ENCODE measurements at places on chromosomes 6 and 20. TPM values are rescaled to one million over a fixed set of nuclear protein-coding genes. Genes with fewer than 3 reads are reported as not detected.

Gene COL20A1
- not detected for total RNA-seq

GRCh38 chr20:2692036-2692885 is at the start of gene EBF4:
Gene EBF4 (plus strand): TSS chr20:2692780. CDS start chr20:2693646, 866 bp downstream.
- H3K36me3 ChIP-seq, result no peaks in the 10 kb centered on the region
- peaks cover 10% of the 10 kb centered on the region for H3K27me3 ChIP-seq
- no peak within 1 kb of the TSS for H3K4me3 ChIP-seq
- H3K4me1 ChIP-seq, result no peaks in the 10 kb centered on the region
- DNase-seq, result no peak

DNA sequence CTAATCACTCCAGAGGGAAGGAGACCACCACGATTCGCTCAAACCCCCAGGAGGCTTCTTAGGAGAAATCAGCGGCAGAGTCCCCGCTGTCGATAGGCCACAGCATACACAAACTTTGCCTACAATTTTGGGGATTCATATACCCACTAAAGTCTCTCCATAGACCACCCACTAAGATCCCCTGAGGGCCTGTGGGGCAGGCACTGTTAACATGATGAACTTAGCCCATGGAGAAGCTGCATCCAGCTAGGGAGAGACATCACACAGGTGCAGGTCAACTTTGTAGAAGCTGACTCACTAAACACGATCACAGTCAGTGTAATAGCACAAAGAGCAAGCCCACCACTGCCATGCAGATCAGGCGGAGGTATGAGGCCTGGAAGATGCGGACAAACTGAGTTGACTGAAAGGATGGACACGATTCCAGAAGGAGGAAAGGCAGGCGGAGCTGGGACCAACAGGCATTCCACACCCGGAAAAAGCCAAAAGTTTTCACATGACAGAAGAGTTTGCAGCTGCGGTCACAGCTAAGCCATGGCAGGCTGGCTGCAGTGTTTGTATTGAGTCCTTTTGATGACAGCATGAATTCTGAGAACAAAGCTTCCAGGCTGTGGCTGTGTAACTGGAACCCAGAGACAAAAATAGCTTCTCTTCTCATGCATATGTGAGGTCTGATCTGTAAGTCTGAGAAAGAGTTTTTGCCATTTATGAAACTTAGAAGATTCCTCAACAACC is 75.7 kb upstream of the QKI start:
- no peaks in the 10 kb centered on the region for H3K36me3 ChIP-seq
- H3K4me1 ChIP-seq, result no peaks in the 10 kb centered on the region
- H3K27ac ChIP-seq, result no peak overlapping the region
- no peak for DNase-seq
- H3K27me3 ChIP-seq, result no peaks in the 10 kb centered on the region

Gene BTN1A1
- 1.1 TPM for total RNA-seq

GRCh38 chr6:110180228-110181008 is at the start of gene CDC40:
Gene CDC40 (plus strand): TSS chr6:110180427. CDS start chr6:110180445, 18 bp downstream.
- H3K27ac ChIP-seq, result peak within 1 kb of the TSS; percentile 77
- peaks cover 2% of the 10 kb centered on the region for H3K4me1 ChIP-seq
- H3K4me3 ChIP-seq, result peak within 1 kb of the TSS; percentile 83
- H3K27me3 ChIP-seq, result no peaks in the 10 kb centered on the region

Gene FKBP1C
- 1.5 TPM for total RNA-seq

DNA sequence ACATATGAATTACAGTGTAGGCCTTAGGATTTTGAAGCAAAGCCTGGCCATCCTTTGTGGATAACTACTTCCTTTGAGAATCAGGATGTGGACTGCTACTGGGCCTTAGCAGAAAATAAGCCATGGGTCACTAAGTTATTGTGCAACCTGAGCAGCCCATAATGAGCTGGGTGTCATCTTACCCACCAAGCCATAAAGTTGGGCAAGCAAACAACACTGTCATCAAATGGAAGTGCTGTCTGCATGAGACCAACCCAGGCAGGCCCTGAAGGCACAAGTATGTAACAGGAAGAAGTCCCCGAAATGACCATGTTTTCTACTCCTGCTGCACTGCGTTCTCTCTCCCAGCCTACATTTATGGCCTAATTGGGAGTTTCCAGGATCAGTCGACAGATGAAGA is 205.6 kb upstream of the GGTLC1 start:
- no peaks in the 10 kb centered on the region for H3K36me3 ChIP-seq
- H3K4me1 ChIP-seq, result no peaks in the 10 kb centered on the region
- no peak for DNase-seq
- no peak overlapping the region for H3K4me3 ChIP-seq
- no peaks in the 10 kb centered on the region for H3K27me3 ChIP-seq

DNA sequence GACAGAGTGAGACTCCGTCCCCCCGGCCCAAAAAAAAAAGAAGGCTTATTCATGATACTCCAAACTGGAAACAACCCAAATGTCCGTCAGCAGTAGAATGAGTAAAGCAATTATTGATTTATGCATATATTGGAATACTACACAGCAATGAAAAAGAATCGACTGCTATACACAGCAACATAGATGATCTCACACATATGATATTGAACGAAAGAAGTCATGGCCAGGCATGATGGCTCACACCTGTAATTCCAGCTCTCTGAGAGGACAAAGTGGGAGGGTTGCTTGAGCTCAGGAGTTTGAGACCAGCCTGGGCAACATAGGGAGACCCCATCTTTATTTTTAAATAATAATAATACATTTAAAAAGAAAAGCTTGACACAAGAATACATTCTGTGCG is 28.5 kb downstream of the BCAS4 start:
- peaks cover 9% of the 10 kb centered on the region for H3K36me3 ChIP-seq
- DNase-seq, result no peak
- no peaks in the 10 kb centered on the region for H3K27me3 ChIP-seq
- peaks cover 44% of the 10 kb centered on the region for H3K4me1 ChIP-seq
- no peak overlapping the region for H3K4me3 ChIP-seq

DNA sequence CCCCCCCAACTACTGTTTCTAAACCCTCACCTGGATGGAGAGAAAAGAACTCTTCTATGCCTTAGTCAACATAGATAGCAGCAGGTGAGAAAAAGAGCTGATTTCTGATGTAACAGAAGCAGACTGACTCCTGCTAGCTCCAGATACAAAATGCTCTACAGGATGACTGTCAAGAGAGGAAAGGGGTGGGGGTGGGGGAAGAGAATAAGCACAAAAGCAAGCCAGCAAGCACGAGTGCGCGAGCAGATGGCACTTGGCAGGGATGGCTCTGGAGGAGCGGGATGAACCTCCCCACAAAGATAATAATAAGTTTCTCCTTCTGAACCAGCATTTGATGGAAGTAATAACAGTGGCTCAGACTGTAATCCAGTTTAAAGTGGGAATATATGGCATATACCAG is 45.6 kb upstream of the SPDEF start:
- peaks cover 18% of the 10 kb centered on the region for H3K36me3 ChIP-seq
- H3K4me1 ChIP-seq, result no peaks in the 10 kb centered on the region
- no peak overlapping the region for H3K27ac ChIP-seq
- no peak overlapping the region for H3K4me3 ChIP-seq
- DNase-seq, result no peak

Gene PPP1R11
- 28.8 TPM for total RNA-seq

Gene CDH22
- total RNA-seq, result not detected

Gene VGLL2
- not detected for total RNA-seq

- no peaks in the 10 kb centered on the region for H3K4me1 ChIP-seq
- H3K4me3 ChIP-seq, result no peak overlapping the region
- no peak overlapping the region for H3K27ac ChIP-seq
- peaks cover 18% of the 10 kb centered on the region for H3K36me3 ChIP-seq
These were observed 13.0 kb downstream of the YTHDF1 start for GRCh38 chr20:63202811-63203526.

DNA sequence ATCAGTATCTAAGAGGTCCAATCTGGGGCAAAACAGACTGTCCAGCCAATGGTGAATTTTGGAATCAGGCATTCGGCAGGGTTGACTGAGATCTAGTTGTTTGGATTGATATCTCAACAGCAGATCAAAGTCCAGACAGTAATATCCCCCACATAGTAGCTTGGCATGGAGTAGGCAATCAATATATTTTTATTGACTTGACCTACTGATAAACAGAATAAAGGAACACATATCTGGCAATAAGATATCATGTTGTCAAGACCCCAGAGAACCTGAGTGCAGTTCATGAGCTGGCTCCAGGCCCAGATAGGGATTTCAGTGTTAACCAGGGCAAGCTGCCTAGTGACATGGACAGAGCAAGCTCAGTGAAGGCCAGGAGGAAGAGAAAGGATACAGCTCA is 34.4 kb downstream of the TNFAIP3 start:
- no peak overlapping the region for H3K4me3 ChIP-seq
- no peaks in the 10 kb centered on the region for H3K36me3 ChIP-seq
- H3K4me1 ChIP-seq, result peaks cover 18% of the 10 kb centered on the region
- H3K27ac ChIP-seq, result no peak overlapping the region
- no peak for DNase-seq

- H3K27me3 ChIP-seq, result no peaks in the 10 kb centered on the region
- no peaks in the 10 kb centered on the region for H3K36me3 ChIP-seq
- DNase-seq, result peak; percentile 41
- H3K4me1 ChIP-seq, result peaks cover 18% of the 10 kb centered on the region
These were observed 41.8 kb downstream of the FARS2 start for GRCh38 chr6:5302995-5303622.

Gene ADRM1
- 117 TPM for total RNA-seq

DNA sequence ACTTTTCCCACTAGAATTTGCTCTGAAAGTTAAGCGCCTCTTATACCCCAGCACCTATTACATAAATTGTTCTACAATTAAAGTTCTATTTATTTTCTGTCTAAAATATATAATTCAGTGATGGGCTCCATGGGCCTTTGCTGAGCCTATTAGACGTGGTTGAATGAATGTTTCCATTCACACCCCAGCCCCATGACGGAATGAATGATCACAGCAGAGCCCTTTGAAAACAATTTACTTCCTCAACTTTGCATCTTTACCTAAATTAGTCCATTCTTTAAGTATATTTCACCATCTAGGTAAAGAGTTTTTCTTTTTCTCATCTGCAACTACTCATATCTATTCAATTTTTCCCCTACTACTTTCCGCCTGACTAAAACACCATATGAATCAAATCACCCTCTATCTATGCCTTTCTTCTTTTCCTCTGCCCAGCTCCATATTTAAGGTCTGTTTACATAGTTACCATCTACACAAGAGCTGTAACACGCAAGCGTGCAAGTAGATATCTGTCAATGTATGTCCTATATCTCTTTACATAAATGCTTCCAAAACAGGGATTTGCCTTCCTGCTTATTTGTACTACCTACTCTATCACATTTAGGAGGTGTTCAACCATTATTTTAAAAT is 69.7 kb downstream of the ECT2L start:
- H3K27me3 ChIP-seq, result no peaks in the 10 kb centered on the region
- DNase-seq, result no peak
- H3K36me3 ChIP-seq, result no peaks in the 10 kb centered on the region

Measured in GM12878 (cell line).